ENCODE measurements at places on chromosomes 7 and 10.
A peak's percentile ranks its signal among the peaks of the same experiment; 100 is the strongest.

DNA sequence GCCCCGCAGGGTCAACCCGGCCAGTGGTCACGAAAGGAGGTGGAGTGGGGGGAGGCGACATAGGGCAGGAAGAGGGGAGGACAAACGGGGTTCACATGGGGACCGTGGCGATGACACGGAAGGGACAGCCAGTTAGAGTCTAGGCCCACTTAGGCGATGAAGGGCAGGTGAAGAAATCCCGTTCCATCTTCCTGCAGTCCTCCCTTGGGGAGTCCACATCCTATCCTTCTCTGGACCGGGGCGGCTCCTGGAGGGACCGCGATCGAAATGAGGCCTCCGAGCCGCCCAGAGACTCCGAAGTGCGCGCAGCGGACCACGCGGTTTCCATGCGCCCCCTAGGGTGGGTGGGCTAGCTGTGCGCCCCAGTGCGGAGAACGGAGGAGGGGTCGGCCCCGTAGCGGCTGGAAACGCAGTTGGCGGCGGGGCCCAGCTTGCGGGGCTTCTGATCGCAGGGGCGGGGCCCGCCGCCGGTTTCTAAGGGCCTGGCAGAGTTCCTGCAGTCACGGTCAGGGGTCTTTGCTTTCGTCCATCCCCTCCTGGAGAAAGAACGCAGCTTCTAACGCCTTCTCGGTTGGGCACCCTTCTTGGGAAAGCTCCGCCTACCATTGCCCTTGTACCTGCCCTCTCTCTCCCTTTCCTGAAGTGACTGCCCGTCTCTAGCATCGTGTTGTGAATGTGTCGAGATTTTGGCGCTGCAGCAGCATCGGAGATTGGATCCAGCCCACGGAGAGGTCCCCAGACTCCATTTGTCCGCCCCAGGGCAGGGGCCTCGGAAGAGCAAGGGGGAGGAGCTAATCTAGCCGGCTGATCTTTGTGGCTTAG is 17.9 kb upstream of the TMEM225B start:
- DNase-seq: peak; percentile 56

DNA sequence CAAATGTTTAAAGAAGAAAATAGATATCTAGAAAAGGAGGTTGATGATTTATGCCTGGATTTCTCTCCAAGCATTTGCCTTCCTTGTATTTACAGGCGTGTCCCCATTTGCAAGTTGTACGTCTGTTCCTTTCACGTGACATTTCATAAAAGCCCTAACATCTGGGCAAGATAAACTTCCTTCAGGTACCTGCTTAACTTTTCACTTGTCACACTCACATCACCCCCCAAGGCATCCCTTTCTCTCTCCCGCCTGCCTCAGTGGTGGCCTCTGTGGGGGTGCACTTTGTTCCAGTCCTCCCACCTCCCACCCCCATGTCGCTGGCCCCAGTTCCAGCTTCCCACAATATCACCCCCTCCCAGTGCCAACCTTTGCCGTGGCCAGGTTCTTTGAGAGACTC is 6.7 kb downstream of the TWIST1 start:
- peak; percentile 44 for DNase-seq

GRCh38 chr10:1575481-1576244 is 161.7 kb downstream of the ADARB2 start:
- DNase-seq: no peak

- DNase-seq: peak; percentile 33
Observed at GRCh38 chr7:23687011-23687410, 7.0 kb downstream of the FAM221A start.

- DNase-seq: peak; percentile 73
Observed at GRCh38 chr10:57964351-57964750, 303.3 kb downstream of the IPMK start.

DNA sequence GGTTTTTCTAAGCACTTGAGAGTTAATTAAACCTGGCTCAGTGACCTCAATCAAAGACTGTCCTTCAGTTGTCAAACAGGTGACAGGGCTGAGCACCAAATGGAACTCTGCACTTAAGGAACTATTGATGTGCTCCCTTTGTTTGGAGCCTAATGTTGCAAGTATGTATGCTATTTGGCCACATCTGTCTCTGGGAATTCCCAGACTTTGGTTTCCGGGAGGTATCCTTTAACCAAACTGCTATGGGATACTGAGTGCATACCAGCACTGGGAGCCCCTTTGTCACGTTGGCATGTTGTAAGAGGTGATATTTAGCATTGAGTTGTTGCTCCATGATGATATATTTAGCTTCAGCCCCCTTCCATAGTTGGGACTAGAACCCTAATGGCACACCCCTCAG is 25.2 kb downstream of the ASZ1 start:
- DNase-seq: peak; percentile 43

DNA sequence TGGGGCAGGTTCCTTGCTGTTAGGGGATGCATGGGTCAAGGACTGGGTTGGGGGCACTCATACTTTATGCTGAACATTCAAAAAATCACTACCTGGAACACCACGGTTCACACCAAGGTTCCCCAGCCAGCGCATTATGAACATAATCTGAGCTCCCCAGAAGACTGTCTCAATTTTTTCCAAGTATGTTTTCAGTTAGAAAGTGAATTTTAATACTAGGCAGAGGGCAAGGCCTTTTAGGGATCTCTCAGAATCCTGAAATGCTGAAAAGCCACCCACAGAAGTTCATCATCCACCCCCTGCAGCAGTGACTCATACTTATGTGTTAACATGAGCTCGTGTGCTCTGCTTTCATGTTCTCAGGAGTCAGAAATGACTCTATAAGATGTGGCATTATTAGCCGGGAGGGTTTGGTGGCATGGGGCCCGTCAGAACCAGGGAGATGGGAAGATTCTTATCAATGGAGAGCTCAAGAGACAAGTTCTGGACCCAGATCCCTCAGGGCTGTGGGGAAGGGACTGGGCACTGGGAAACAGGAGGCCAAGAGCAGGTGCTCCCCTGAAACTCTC is 185.2 kb upstream of the ITGB1 start:
- peak; percentile 94 for DNase-seq

DNA sequence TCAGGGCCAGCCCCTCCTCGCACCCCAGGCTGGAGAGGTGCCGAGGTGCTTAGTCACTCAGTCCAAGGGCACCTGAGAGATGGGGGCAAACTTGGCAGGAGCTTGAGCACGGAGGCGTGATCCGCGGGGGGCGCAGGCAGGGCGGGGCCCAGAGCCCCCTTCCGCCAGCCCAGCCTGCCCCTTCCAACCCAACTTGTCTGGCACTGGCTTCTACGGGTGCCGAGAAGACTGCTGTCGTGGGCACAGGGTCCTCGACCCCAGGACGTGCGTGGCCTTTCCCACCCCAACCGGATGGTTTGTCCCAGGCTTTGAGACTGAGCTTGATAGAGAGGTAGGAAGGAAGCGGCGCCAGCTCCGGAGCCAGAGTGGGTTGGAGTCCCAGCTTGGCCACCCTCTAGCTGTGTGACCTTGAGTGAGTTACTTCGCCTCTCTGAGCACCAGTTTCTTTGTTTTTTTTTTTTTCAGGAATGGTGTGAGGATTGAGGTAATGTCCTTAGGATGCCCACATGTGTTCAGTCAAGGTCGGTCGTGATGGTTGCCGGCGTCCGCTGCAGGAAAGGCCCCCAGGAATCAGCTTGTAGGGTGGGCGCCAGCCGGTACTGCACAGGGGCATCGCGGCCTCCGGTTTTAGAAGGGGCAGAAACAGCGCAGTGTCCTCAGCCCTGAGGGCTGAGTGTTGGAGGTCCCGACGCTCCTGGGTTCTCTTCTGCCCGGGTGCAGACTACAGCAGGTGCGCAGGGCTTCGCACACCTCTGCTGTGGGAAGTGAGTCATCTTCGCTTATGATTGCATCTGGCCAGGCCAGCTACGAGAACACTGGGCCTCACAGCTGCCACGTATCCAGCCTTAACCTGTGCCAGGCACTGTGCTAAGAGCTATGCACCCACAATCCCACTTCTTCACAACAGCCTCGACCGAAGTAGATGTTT is 28.6 kb upstream of the VAX1 start:
- no peak for DNase-seq

DNA sequence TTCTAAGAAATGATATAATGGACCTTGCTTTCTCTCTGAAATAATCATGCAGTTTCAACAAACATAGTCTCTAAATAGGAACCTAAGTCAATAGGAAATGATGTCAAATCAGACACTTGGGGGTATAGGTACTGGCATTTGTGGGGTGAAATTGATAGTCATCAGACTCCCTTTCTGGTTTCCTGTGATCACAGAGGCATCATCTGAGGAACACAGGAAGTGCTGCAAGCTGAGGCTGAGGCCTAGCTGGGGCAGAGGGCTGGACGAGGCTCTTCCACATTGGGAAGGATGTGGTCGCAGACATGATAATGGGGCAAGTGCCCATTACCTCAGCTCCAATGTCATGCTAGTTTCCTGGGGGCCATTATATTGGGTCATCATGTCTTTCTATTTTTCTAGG is 33.5 kb upstream of the TARP start:
- no peak for DNase-seq

DNA sequence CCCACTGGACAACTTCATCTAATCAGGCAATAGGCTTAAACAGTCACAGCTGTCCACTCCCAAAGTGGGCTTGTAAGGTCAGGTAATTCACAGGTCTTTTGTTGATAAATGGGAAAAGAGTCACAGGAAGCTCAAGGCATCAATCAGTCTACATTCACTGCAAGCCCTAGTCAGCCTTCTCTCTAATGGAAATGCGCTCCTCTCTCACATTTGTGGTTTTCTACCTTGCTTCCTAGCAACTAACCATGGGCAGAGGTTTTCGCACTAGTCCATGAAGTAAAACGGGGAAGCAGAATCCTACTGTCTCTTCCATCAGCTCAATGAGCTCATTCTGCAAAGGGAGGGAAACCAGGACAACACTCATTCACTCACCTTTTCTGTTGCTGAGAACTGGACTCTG is 53.5 kb upstream of the APBB1IP start:
- DNase-seq: no peak

DNA sequence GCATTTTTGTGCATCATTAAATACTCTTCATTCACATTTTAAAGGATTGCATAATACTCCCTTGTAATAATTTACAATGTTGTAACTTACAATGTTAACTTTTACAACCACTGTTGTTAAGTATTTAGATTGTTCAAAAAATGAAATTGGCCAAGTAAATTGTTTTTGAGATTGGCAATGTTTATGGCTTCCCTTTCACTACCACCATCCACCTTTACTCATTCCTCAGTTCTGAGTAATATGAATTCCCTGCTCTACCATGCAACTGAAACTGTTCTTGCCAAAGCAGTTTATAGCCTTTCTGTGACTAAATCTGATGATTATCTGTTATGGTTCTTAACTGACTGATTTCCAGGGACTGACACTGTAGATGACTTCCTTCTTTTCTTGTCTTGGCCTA is 80.5 kb upstream of the TMEM106B start:
- no peak for DNase-seq

- DNase-seq: no peak
Observed at GRCh38 chr7:30436518-30436917, 42.1 kb downstream of the NOD1 start.

DNA sequence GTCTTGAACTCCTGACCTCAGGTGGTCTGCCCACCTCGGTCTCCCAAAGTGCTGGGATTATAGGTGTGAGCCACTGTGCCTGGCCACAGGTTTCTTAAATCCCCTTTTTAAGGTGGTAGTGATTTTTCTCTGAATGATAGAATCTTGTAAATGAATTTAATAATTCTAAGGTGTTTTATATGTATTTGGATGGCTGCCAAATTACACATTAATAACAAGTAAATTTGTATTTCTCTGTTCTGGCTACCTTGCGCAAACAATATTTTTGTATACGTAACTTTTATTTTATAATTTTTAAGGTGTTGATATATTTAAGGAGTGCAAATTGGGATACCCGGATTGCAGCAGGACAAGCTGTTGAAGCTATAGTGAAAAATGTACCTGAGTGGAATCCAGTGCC is 16.1 kb downstream of the BTAF1 start:
- no peak for DNase-seq

DNA sequence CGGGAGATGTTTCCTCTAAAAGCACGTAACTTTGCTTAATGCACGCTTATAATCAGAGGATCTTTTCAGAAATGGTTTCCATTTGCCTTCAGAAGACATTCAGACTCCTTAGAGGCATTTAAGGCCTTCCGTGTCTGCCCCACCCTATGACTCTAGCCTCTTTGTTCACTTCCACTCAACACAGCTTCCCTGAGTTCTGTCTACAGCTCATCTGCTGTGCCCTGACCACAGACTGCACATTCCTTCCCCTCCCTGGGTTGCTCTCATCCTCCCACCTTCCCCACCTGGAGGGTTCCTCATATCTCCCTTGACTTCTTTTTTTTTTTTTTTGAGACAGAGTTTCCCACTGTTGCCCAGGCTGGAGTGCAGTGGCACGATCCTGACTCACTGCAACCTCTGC is 16.6 kb downstream of the FBH1 start:
- DNase-seq: no peak

- DNase-seq: no peak
Observed at GRCh38 chr10:1734288-1734687, 3.0 kb downstream of the ADARB2 start.

DNA sequence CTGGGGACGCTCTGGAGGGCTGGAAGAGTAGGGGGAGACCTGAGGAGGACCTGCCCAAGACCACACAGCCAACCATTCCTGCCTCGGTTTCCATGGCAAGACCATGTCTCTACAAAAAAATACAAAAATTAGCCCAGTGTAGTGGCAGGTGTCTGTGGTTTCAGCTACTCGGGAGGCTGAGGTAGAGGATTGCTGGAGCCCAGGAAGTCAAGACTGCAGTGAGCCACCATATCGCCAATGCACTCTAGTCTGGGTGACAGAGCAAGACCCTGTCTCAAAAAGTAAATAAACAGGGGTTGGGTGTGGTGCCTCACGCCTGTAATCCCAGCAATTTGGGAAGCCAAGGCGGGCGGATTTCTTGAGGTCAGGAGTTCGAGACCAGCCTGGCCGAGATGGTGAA is 48.7 kb downstream of the CLIP2 start:
- DNase-seq: no peak

- DNase-seq: peak; percentile 6
Observed at GRCh38 chr7:29940199-29940598, 49.4 kb downstream of the SCRN1 start.

GRCh38 chr7:49772916-49773217 is 571 bp upstream of the VWC2 start:
- DNase-seq: no peak
